ENCODE measurements at places on chromosomes 2 and 18. TPM values are rescaled to one million over a fixed set of nuclear protein-coding genes. Genes with fewer than 3 reads are reported as not detected.

GRCh38 chr2:20633794-20634506 lies 16.9 kb downstream of the HS1BP3 start:
- H3K27me3 ChIP-seq = no peaks in the 10 kb centered on the region
- no peak overlapping the region for H3K4me3 ChIP-seq
- peak overlapping the region; percentile 67 for H3K27ac ChIP-seq

GRCh38 chr2:213317929-213318328 lies 33.7 kb downstream of the SPAG16 start:
- DNase-seq = no peak
- peaks cover 11% of the 10 kb centered on the region for H3K36me3 ChIP-seq
- peaks cover 13% of the 10 kb centered on the region for H3K4me1 ChIP-seq
- no peak overlapping the region for H3K27ac ChIP-seq
- H3K27me3 ChIP-seq = no peaks in the 10 kb centered on the region
- H3K4me3 ChIP-seq = no peak overlapping the region

DNA sequence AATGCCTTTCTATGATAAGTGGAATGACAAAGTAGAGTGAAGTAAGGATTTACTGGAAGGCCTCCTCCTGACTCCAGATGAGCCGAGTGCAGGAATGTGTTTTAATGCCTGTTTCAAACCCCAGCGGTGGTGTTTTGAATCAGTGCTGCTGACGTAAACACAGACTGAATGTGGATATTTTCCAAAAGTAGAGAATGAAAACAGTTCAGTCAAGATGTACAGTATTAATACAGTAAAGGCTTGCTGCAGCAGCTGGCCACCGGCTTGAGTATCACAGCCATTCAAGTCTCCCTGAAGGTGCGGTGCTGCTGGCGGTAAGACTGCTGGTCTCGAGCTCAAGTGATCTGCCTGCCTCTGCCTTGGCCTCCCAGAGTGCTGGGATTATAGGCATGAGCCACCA lies 46.7 kb downstream of the ARHGAP28 start:
- H3K36me3 ChIP-seq = no peaks in the 10 kb centered on the region
- no peaks in the 10 kb centered on the region for H3K4me1 ChIP-seq
- no peak overlapping the region for H3K4me3 ChIP-seq
- no peak overlapping the region for H3K27ac ChIP-seq
- no peaks in the 10 kb centered on the region for H3K27me3 ChIP-seq

- H3K4me3 ChIP-seq = no peak overlapping the region
- H3K4me1 ChIP-seq = no peaks in the 10 kb centered on the region
- DNase-seq = no peak
These were observed 9.5 kb upstream of the CYP27C1 start for GRCh38 chr2:127229555-127229954.

DNA sequence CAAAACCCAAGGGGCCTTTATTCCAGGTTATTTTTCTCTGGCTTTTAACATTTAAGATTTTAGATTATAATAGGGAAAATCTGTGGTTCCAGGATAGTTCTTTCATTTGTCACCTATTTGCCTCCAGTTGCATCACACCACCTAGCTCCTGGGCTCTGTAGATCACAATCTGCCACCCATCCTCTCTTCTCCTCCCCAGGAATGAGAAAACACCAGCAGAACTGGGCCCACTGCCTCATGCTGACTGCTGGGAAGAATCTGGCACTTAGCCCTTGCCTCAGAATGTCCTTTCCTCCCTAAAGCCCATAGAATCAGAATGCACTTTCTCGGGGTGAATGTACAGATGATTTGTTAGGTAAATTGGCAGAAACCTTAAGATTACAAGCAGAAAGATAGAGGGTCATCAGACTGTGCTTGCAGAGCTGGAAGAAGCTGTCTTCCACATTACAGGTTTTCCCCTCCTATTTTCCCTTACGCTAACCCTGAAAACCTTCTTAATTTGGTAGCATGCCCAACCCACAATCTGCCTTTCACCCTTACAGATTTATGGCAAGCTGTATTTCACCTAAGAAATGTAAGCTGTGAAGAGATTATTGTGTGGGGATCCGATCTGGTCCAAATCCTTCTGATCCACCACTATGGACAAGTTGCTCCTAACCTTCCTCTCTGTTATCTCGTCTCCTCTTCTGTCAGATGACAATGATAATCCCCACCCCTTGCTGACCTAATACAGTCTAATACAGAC lies 72.6 kb downstream of the LRRC30 start:
- no peak overlapping the region for H3K27ac ChIP-seq
- no peak for DNase-seq
- H3K4me1 ChIP-seq = no peaks in the 10 kb centered on the region
- no peak overlapping the region for H3K4me3 ChIP-seq

DNA sequence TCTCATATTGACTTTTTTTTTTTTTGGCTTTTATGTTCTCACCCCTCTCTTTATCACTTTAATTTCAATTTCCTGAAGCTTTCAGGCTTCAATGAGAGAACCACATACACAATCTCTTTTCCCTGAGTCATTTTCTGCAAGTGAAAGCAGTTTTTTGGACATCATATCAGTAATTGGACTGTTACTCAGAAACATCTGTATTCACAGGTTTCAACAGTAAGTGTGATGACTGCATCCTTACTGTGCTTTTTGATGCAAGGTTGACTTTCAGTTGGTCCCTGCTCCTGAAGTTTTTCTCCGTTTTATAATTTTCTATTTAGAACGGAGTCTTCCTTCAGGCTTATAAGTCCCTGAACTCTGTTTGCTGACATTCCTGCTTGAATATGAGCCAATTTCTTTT lies 70.5 kb upstream of the CCBE1 start:
- no peaks in the 10 kb centered on the region for H3K4me1 ChIP-seq
- H3K27ac ChIP-seq = no peak overlapping the region
- no peak for DNase-seq
- H3K36me3 ChIP-seq = no peaks in the 10 kb centered on the region

- no peak for DNase-seq
- H3K27ac ChIP-seq = peak overlapping the region; percentile 95
- H3K36me3 ChIP-seq = no peaks in the 10 kb centered on the region
- H3K4me3 ChIP-seq = peak overlapping the region; percentile 59
- no peaks in the 10 kb centered on the region for H3K27me3 ChIP-seq
These were observed 742 bp upstream of the SOS1 start for GRCh38 chr2:39121523-39122063.

DNA sequence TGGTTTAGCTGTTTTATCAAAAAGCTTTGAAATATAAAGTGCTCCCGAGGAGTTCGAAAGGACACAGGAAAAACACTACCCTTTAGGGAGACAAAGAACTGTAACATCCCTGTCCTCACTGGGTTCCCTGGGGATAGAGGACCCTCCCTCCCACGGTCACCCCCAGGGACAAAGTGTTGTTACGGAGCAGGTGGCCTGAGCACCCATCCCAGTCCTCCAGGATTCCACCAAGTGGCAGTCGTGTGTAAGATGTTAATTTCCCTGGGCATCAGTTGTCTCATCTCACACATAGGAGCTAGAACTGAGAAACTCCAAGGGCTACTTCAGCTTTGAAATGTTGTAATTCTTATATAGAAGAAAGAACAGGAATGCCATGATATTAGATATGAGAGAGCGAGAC lies 137.7 kb downstream of the ALK start:
- no peaks in the 10 kb centered on the region for H3K4me1 ChIP-seq
- H3K36me3 ChIP-seq = no peaks in the 10 kb centered on the region
- no peaks in the 10 kb centered on the region for H3K27me3 ChIP-seq

- DNase-seq = peak; percentile 86
- H3K27me3 ChIP-seq = no peaks in the 10 kb centered on the region
- peak within 1 kb of the TSS; percentile 61 for H3K4me3 ChIP-seq
- H3K36me3 ChIP-seq = no peaks in the 10 kb centered on the region
- peak within 1 kb of the TSS; percentile 63 for H3K27ac ChIP-seq
These were observed at the start of gene BIN1 for GRCh38 chr2:127106991-127107621. Gene BIN1 (minus strand): TSS chr2:127107154. CDS start chr2:127106943, 211 bp downstream.

- H3K27me3 ChIP-seq = no peaks in the 10 kb centered on the region
- no peak overlapping the region for H3K4me3 ChIP-seq
- no peaks in the 10 kb centered on the region for H3K4me1 ChIP-seq
- H3K27ac ChIP-seq = no peak overlapping the region
- DNase-seq = no peak
- H3K36me3 ChIP-seq = no peaks in the 10 kb centered on the region
These were observed 15.9 kb downstream of the EIPR1 start for GRCh38 chr2:3361518-3362389.

GRCh38 chr2:25558262-25558661 lies 115.1 kb downstream of the DTNB start:
- H3K4me1 ChIP-seq = no peaks in the 10 kb centered on the region
- no peak overlapping the region for H3K4me3 ChIP-seq

DNA sequence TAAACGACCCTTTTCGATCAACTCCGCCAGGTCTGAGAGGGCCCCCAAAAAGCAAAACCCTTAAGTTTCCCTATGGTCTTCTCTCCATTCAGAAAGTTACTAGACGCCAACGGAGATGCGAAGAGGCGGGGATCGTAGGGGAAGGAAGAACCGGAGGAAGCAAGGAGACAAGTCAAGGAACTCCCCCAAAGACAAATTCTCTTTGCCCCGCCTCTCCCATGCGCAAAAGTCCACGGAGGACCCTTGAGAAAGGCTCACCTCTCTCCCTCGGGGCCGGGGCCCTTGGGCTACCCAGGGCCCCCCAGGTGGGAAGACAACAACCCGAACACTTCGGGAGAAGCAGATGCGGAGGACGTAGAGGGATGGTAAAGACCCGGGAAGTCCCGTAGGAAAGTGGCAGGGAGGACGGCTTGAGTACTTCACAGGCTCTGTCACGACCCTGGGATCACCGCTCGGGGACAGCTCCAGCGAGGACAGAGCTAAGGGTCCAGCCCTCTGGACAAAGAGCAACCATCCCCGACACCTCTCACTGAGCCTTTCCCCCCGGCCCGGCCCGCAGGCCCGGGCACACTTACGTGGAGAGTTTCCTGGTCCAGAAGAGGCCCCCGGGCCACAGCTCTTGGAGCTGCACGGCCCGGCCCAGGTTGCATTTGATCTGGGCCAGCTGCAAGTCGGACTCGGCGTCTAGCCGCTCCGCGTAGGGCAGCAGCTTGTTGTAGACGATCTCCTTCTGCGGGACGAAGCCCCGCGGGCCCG lies 647 bp downstream of the PSME4 start:
- H3K4me1 ChIP-seq = peaks cover 12% of the 10 kb centered on the region
- H3K27me3 ChIP-seq = no peaks in the 10 kb centered on the region
- H3K27ac ChIP-seq = peak overlapping the region; percentile 89
- H3K36me3 ChIP-seq = peaks cover 13% of the 10 kb centered on the region
- H3K4me3 ChIP-seq = peak overlapping the region; percentile 87

- H3K27ac ChIP-seq = no peak overlapping the region
- H3K36me3 ChIP-seq = no peaks in the 10 kb centered on the region
- H3K4me3 ChIP-seq = no peak overlapping the region
- no peaks in the 10 kb centered on the region for H3K27me3 ChIP-seq
- no peak for DNase-seq
- no peaks in the 10 kb centered on the region for H3K4me1 ChIP-seq
These were observed 533.5 kb upstream of the NRP2 start for GRCh38 chr2:205148755-205149154.

- H3K27me3 ChIP-seq = no peaks in the 10 kb centered on the region
- no peak overlapping the region for H3K27ac ChIP-seq
- no peaks in the 10 kb centered on the region for H3K4me1 ChIP-seq
- H3K36me3 ChIP-seq = no peaks in the 10 kb centered on the region
These were observed 124.2 kb downstream of the UBE2E3 start for GRCh38 chr2:181104512-181105115.

GRCh38 chr2:151302879-151303278 lies 13.4 kb upstream of the NMI start:
- no peaks in the 10 kb centered on the region for H3K36me3 ChIP-seq
- H3K27ac ChIP-seq = no peak overlapping the region
- H3K4me3 ChIP-seq = no peak overlapping the region
- DNase-seq = no peak

GRCh38 chr2:132252894-132253264 lies 91.1 kb upstream of the ANKRD30BL start:
- DNase-seq = no peak
- H3K27me3 ChIP-seq = no peaks in the 10 kb centered on the region
- H3K4me1 ChIP-seq = no peaks in the 10 kb centered on the region
- H3K4me3 ChIP-seq = no peak overlapping the region
- no peak overlapping the region for H3K27ac ChIP-seq

DNA sequence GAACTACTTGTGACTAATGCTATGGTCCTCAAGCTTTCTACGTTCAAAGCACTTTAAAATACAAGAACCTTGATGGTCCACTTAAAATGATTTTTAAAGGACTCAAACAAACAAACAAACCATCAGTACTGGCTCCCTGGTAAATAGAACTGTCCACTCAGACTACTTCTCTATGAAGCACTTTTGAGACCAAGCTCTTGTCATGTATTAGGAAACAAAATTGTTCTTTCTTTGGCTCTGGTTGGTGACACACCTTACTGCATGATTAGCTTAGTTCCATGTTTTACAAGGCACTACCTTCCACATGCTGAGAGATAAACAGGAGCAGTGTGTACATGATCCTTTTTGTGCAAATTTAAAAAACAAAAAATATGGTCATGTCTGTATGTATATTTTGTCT lies 19.7 kb downstream of the DARS1 start:
- no peak overlapping the region for H3K4me3 ChIP-seq
- H3K27me3 ChIP-seq = no peaks in the 10 kb centered on the region
- H3K4me1 ChIP-seq = peaks cover 7% of the 10 kb centered on the region
- DNase-seq = no peak
- H3K27ac ChIP-seq = no peak overlapping the region

DNA sequence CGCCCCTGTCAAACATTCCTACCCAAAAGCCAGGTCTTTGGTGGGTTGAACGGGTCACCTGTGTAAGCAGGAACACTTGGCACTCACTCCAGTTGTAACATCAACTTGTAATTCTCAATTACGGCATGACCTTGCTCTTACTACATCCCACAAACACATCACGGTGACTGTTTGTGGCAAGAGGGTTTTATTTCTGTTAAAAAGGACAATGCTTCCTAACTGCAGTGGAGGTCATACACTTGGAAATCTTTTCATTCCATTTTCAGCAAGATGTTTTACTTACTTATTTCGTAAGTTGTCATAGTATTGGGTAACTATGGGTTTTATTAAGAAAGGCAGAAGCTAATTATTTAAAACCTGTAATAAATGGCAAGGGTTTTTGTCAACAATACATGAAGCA lies 126.1 kb downstream of the ZNF516 start:
- H3K4me3 ChIP-seq = no peak overlapping the region
- peaks cover 4% of the 10 kb centered on the region for H3K36me3 ChIP-seq
- H3K27ac ChIP-seq = no peak overlapping the region
- DNase-seq = no peak
- no peaks in the 10 kb centered on the region for H3K4me1 ChIP-seq

- no peak for DNase-seq
- H3K27me3 ChIP-seq = no peaks in the 10 kb centered on the region
- no peak within 1 kb of the TSS for H3K27ac ChIP-seq
- H3K36me3 ChIP-seq = no peaks in the 10 kb centered on the region
- H3K4me1 ChIP-seq = no peaks in the 10 kb centered on the region
- H3K4me3 ChIP-seq = no peak within 1 kb of the TSS
These were observed at the start of gene UGT1A6 for GRCh38 chr2:233692648-233693047. Gene UGT1A6 (plus strand): TSS chr2:233692890. CDS start chr2:233693005, 115 bp downstream.

Gene POMC
- 2.4 TPM for total RNA-seq

Gene ZNF892
- 2.7 TPM for total RNA-seq

Gene IL36B
- not detected for total RNA-seq

Gene TUBB8B
- total RNA-seq = not detected

Gene SLC9A2
- total RNA-seq = not detected

Gene RALBP1
- total RNA-seq = 13.4 TPM

Gene TMEM198
- 5.6 TPM for total RNA-seq

All from pancreas (tissue), 10 donors.